Stimulated activated CD4-positive, alpha-beta T cell treated with anti-CD3 and anti-CD28 coated beads, Interleukin-12 subunit alpha, Interleukin-12 subunit beta, amount 100 ng/mL, for 4 hours (primary cell): ENCODE measurements at places on chromosomes 5 and 9.

GRCh38 chr5:45385321-45386058, 310.7 kb downstream of the HCN1 start:
- no peak for DNase-seq

GRCh38 chr5:128549496-128549895, 11.5 kb upstream of the FBN2 start:
- DNase-seq: no peak

DNA sequence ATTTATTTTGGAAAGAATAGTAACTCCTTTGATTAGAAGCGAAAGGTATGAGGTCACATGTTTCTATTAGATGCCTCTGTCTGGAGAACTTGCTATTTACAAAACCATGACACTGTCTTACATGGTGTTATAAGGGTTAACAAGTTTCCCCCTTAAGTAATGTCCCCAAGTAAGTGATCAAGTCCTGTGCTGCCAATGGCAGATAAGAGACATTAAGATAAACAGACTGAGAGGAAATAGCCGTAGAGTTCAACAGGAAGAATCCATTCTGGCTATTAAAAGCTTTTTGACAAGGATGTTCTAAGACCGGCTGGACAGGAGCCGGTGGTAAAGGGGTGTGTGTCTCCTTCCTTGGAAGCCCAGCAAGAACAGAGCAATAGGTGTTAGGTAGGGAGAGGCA, 257.5 kb downstream of the GADD45G start:
- DNase-seq: no peak

- no peak for DNase-seq
Measured at GRCh38 chr5:154308443-154309370, 118.2 kb downstream of the GALNT10 start.

DNA sequence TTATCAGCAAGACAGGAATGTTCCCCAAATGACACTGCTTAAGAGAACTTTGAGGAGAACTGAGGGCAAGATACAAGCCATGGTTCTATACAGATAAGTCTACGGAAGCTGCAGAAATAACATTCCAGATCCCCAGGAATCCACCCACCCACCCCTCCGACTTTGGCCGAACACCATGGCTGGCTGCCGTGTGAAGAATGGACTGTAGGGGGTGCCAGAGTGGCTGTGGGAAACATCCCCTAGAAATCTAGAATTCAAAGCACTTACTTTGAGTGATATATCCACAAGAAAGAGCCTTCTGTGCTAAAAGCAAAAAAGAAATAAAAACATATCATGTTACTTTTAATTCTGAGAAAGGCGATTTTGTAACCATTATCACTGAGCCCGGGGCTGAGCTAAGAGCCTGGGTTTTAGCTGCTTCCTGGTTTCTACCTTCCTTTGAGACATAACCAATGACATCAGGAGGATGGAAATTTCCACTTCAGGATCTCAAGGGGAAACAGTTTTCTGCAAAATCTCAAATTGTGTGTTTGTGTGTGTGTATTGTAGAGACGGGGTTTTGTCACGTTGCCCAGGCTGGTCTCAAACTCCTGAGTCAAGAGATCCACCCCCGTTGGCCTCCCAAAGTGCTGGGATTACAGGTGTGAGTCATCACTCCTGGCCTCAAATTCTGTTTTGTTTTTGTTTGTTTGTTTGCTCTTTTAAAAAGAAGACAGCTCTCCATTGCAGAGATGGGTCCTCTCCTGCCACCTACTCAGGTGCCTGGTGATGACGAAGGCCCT, 36.4 kb downstream of the GGTA1 start:
- no peak for DNase-seq
